GF-D8 (cell line): ENCODE measurements at places on chromosomes 2 and 18.

DNA sequence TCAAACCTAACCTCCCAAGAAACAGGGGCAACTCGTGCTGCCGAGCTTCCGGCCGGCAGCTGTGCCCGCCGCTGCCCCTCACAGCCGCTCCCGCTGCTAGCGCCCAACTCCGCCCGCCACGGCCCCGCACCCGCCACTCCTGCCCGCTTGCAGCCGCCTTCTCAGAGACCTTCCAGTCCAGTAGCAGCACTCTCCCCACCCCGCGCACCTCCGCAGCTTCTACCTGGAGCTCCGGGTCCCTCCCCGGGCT is 722 bp upstream of the C2orf15 start:
- DNase-seq: no peak

- DNase-seq: no peak
Measured at GRCh38 chr2:208057108-208057507, 31.8 kb upstream of the PLEKHM3 start.

GRCh38 chr18:6414723-6415417 is at the start of gene L3MBTL4:
L3MBTL4 (minus strand) TSS chr18:6414911; CDS start chr18:6311625, 103,286 bp downstream.
- no peak for DNase-seq

- no peak for DNase-seq
Measured at GRCh38 chr2:38076710-38077430, 919 bp upstream of the CYP1B1 start.

GRCh38 chr2:95312543-95313201 is 15.5 kb downstream of the KCNIP3 start:
- no peak for DNase-seq

- DNase-seq: no peak
Measured at GRCh38 chr2:168316073-168316440, 68.7 kb upstream of the STK39 start.

DNA sequence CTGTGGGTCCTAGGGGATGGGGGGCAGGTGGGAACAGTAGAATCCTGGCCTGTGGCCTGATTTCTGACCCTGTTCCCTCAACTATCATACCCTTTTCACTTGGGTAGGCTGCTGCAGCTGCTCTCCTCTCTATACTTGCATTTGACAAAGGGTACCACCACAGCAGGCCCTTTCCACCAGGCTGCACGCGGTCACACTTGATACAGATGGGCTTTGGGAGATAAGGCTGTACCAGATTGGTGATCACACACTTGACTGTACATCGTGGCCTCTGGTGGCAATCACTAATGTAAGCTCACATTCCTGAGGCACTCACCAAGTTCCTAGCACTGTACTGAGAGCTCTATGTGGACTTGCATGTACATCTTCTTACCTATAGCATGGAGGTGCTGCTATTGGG is 1.6 kb upstream of the RALB start:
- DNase-seq: no peak
